ENCODE measurements at places on chromosomes 2 and 18.

GRCh38 chr2:173171321-173171720 lies 95.7 kb downstream of the MAP3K20 start:
- DNase-seq: no peak

DNA sequence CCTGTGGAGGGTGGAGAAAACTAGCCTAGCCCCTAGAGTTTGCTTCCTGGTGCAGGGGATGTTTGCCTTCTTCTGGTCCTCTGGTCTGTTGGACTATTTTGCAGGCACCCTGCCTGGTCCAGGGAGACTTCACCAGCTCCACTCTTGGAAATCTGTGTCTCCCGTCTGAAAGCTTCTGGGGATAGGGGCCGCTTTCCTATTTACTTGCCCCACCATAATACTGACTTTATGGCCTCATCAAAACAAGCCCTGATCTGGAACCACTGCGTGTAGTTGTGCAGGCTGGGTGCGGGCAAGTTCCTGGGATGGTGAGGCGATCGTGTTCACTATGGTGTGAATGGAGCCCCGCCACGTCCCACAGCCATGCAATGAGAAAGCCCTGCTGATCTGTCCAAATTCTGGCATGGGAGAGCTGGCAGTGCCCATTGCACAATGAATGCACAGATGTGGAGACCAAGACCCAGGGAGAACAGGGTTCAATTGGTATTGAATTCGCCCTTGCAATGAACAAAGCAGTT lies 74.3 kb downstream of the DDX1 start:
- no peak for DNase-seq

DNA sequence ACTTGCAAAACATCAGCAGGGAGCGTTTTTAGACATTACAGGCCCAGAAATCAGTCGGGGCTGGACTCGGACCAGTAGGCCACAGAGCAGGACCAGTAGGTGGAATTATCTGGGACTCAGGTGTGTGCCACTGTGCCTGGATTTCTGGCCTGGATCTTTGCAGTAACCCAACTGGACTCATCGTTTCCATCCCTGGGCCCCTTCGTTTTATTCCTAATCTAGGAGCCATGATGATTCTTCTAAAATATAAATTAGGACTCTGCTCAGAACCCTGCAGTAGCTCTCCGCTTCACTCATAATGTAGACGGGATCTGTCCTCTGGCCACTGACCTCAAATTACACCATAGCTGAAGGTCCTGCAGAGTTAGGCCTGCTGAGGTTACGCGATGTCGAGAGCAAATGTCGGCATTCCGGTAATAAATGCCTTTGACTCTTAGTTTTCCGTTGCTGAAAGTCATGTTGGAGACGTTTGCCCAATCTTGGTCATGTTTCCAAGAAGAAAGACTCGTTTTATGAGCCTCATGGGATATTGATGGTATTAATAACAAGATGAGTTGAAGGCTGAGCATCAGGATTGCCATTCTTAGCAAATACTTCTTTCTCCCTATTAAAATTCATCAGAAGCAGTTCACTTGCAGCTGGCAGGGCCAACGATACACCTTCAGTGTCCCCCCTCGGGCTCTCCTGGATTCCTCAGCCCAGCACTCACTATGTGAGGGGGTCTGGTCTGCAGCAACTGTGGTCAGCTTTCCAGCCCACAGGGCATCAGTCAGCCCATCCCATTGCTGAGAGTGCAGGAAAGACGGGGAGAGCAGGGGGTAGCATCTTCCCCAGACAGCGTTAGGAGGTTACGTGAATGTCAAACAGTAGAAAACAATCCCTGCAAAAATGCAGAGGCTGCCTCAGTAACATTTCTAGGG lies 39.9 kb upstream of the KLF11 start:
- no peak for DNase-seq

- DNase-seq: no peak
Measured at GRCh38 chr2:63818271-63818670, 23.4 kb upstream of the UGP2 start.

GRCh38 chr2:208466151-208466919 lies 59.7 kb downstream of the PTH2R start:
- peak; percentile 9 for DNase-seq

DNA sequence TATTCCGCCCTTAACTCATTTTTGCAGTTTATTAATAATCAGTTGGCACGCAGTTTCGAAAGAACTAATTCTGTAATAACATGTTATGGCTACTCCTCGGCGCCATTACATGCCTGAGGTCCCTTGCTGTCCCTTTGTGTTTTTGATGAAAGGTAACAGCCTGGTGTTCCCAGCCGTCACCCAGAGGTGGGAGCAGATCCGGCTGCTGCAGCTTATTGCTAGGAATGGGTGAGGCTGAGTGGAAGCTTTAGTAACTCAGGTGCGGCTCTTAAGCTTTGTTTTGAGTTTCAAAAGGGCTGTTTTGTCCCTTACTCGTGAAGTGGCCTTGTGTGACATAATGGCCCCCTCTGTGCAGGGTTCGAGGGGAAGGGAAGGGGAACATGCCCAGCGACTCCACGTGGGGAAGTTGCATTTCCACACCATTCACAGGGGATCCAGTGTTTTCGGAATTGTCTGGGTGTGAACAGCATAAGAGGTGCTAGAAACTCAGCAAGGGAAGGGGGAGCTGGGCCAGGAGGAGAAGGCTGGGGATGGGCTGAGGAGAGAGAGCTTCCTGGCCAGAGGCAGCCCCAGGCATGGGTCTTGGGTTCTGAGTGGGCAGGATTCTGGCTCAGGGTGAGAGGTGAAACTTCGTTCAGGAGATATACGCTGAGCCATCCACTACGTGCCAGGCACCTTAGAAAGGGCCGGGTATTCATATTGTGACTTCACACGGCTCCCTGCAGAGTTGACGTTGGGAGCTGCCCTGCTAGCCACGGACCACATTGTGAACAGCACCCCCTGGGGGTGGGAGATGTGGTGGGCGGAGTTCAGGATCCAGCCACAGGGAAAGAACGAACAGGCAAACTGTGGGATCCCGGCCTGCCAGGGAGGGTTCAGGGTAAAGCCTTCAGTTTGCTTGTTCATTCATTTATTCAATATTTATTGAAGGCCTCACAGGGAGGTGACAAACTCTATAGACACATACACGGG lies 84.4 kb downstream of the TGOLN2 start:
- peak; percentile 15 for DNase-seq

DNA sequence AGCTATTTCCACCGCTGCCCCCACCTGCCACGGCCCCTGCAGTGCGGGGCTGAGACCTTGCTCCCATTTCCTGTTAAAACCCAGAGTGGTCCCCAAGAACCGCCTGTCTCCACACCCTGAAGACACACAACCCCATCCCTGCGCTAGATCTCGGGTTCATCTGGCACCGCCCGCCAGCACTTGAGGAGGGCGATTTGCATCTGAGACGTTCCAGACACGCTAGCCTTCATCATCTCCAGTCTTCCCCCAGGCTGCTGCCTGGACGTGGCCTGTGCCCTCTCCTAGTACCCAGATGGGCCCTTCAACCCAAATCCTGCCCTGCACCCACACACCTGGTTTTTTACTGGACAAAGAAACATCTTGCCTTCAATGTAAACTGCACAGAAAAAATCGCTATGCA lies 49.8 kb downstream of the SLC66A2 start:
- DNase-seq: no peak

DNA sequence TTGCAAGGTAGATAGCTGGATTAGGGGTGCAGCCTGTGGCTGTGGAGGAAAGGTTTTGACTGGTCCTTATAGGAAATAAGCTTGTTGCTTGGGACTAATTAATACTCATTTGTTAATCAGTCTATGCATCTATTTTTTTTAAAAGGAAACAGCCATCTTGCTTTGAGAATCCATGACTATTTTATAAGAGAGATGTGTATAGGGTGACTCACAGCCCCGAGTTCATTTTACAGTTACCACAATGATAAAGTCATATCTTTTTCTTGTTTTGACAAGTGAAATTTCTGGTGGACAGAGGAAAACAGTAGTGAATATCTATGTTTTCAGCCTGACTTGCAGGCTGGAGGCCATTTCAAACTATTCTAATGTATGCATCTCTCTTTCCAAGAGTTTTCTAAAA lies 193.5 kb upstream of the CCDC68 start:
- no peak for DNase-seq

GRCh38 chr2:183782436-183782835 lies 658.2 kb downstream of the NUP35 start:
- DNase-seq: no peak

DNA sequence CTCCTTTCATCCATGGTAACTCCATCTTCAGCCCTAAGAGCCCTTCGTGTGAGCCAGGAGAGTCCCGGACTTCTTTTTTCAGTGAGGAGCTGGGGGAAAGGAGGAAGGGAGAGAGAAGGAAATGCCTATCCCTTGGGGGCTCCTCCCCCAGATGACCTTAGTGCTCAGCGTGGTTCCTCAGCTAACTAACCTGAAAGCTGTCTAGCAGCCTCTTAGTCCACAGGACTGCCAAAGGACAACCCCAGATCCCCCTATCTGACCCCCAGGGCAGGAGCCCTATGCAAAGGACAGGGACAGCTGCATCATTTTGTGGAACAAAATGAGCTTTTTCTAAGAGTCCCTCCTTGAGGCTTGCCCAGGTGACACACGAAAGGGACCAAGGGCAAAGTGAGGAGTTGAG lies 7.9 kb downstream of the SPR start:
- no peak for DNase-seq

DNA sequence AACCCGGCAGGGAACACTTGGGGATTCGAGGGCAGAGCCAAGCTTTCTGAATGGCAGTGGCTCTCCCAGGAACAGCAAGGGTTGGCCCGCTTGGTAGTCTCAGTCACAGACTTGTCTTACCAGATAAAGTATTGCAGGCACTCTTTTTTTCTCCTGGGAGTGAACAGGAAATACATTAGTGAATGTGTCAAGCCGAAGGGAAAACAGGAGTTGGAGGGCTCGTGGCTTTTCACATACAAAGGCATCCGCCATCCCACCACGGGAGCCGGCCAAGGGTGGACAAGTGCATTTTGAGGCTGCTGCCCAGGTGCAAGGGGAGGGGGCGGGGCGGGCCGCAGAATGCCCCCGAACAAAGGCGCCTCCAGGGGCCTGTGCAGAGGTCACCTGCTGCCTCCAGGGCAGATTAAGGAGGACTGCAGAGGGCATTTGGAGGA lies 163.3 kb upstream of the SIX3 start:
- no peak for DNase-seq

DNA sequence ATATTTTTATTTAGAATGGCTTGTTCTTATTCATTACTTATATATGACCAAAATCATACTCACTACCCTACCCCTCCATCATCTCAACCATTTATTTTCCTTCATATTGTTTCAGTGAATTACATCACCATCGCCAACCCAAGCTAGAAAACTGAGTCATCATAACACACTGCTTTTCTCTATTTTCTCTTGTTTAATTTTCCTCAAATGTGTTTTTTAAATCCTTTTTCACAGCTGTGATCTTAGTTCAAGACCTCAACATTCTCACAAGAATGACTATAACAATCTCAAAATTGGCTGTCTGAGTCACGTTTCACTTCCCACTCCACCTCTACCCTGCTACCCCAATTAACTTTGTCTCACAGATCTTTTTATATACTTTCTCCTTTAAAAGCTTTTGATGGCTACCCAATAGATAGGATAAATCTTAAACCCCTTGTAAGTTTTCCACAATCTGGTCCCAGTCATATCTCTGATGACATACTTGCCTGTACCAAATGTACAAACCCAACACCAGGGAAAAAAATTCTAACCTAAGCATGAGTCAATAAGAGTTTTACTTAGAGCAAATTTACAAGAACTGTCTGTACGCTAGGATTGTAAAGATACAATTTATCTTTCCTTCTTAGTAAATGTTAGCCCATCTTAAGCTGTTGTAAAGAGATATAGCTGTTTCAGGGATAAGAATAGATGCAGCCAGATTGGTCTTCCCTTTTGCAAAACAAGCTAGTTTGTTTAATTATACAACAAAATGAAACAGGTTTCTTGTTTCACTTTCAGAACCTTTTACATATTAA lies 635.1 kb upstream of the SLC39A10 start:
- no peak for DNase-seq

DNA sequence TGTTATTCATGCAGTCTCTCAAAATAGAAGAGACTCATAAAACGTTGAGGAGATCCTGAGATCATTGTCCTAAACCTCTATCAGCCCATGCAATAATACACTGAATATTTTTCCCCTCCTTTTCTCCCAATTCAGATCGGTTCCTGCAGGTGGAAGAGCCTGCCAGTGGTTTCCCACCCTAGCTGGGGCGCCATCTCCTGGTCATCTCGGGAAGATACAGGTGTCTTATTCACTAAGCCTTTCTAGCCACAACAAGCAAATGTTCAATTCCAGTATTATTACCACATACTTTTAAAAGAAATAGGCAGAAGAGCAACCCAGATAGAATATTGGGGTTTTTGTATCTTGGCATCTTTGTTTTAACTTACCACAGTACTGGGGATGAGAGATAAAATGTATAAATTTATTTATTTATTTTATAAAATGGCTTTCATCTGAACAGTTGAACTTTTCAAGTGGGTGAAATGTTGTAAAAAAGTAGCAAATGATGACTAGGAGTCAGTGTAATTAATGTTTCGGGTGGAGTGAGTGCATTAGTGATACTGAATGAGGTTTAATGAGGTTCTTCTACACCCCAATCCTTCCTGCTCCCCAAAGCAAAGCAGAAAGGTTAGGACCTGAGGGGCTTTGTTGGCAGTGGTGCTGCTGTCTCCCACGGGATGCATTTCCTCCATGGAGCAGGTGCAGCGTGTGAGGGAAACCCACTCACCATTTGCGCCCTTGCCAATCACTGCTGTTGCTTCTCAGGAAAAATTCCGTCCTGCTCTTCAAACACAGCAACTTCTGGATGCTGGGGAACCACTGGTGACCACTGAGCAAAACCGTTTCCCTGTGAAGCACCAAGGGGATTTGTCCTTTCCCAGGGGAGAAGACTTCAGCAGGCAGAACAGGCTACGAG lies 147.1 kb upstream of the FHL2 start:
- DNase-seq: peak; percentile 74

DNA sequence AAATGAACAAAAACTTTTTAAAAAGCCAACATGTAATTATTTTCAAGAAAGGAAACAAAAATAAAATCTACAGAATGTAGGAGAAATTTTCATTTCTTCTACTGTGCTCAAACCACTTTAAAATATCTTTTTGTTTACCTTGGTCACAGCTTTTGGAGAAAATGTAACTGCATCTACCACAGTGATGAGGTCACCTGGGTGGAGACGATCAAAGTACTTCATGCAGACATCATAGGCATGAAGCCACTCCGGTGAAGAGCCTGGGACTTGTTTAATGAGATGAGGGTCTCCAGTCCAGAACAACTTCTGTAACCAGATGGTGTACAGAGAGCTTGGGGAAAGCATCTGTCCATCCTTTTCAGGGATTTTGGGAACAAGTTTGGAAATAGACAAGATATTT lies 285.8 kb downstream of the NBAS start:
- no peak for DNase-seq

- DNase-seq: no peak
Measured at GRCh38 chr2:190535121-190535439, 558 bp upstream of the NEMP2 start.

DNA sequence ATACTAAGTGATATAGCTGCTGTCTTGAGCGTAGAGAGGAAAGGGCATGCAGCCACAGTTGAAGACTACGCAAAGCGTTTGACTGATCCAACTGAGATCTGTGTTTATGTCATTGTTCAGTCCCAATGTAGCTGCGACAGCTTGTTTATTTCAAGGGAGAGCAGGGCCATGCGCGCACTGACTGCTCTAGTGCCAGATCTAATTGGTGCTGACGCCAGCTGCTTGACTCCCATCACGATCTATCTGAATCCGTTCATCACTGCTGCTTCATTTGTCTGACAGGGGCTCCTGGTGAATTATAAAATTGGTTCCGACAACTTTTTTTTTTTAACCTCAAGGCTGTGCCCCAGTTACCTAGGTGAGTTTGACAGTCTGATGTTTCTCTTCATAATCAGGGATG lies 75.7 kb downstream of the CHST9 start:
- no peak for DNase-seq
